ENCODE measurements at places on chromosomes 2 and 18.

DNA sequence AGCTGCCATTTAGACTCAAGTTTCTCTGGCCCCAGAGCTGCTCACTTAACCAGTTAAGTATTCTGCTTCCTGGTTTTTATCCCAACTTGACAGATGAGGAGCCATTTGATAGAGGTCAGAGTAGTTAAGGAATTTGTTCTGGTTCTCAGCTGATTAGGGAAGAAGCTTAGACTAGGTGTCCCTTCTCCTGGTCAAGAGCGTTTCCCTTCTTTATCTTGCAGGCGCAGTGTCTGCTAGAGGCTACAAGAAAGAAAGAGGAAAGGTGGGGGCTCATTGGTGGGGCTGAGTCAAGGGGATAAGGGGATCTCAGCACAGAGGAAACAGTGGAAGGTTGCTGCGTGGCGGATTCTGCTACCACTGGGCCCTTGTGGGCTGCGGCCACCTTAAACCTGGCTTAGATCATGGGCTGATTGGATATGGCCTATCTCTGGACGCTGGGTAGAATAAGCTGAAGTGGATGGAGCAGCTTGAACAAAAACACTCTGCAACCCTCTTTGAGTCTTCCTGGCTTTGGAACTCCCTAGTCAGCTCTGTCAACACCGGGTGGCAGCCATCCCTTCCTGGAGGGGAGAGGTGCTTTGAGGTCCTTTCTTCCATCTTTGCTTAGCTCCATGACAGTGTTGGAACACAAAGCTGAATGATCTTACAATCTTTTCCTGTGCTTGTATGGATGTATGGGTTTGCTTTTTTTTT, 70.8 kb downstream of the QPCT start:
- no peak for DNase-seq

DNA sequence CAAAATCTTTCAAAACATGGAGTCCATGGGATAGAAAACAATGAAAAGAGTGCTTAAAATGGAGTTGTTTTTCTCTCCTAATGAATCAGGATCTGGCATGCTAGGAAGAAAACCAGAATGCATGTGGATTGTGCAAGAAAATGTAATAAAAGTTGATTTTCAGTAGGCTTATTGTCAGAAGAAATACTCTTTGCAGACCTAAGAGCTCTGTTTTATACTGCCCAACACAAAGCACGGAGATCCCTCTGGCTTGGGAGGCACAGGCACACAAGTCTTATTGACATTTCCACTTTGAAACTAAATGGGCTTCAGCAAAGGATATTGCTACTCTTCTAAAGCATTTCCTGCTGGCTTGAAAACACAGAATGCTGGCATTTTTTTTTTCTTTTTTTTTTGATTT, 15.5 kb upstream of the DAPL1 start:
- no peak for DNase-seq

- no peak for DNase-seq
These were observed 303.9 kb downstream of the ETAA1 start for GRCh38 chr2:67701011-67701410.

- no peak for DNase-seq
These were observed 14.9 kb downstream of the DPP4 start for GRCh38 chr2:162058973-162059668.

- DNase-seq: no peak
These were observed 54.0 kb upstream of the IMP4 start for GRCh38 chr2:130288467-130289403.

- DNase-seq: no peak
These were observed 36.0 kb downstream of the CSRNP3 start for GRCh38 chr2:165505514-165505913.

DNA sequence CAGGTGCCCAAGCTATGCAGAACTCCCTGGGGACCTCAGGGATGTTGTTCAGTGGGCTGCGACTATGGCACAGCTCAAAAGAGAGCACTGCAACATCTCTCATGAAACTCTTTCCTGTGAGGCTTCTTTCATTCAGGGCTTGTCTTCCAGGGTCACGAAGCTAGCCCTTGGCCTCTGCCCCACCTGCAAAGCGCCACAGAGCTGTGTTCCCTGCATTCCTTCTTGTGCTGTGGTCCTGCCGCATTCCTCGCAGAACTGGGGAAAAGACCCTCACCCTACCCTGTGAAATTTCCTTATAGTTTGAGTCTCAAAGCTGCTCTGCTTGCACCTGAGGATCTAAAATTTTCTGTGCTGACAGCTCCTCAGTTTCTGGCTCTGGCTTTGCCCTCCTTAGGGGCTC, 26.3 kb upstream of the ITGB6 start:
- DNase-seq: no peak

DNA sequence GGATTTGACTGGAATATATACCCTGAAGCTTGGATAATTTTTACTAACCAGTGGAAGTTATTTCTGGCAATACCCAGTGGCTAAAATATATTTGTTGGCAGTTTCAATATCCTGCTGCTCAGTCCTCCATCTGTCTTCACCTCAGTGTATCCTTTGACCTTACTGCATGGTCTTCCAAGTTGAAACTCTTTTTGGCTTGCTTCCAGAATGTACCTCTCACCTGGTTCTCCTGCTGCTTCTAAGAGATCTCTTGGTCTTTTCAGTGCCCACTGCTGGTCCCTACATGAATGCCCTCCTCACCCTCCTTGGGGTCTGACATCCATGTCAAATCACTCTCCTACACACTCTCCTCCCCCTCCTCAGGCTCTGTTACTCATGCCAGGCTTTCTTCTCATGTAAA, 4.8 kb upstream of the KDM3A start:
- no peak for DNase-seq

- no peak for DNase-seq
These were observed 71.3 kb downstream of the FASTKD2 start for GRCh38 chr2:206836722-206837121.

- no peak for DNase-seq
These were observed 28.3 kb downstream of the ANXA4 start for GRCh38 chr2:69770193-69770702.

DNA sequence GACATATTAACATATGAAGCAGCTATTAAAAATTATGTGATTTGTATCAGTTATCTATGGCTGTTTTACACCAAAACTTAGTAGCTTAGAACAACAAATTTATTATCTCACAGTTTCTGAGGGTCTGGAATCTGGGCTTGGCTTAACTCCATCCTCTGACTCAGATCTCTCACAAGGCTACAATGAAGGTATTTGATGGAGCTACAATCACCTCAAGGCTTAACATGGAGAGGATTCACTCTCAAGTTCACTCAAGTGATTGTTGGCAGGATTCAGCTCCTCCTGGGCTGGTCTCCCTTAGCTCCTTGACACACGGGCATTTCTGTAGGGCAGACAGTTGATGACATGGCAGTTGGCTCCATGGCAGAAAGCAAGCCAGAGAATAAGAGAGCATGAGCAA, 133.0 kb upstream of the SLC14A2 start:
- no peak for DNase-seq

- DNase-seq: no peak
These were observed 31.5 kb upstream of the SCG2 start for GRCh38 chr2:223633656-223634055.

- DNase-seq: no peak
These were observed 133.4 kb downstream of the FTCDNL1 start for GRCh38 chr2:199717587-199717907.

DNA sequence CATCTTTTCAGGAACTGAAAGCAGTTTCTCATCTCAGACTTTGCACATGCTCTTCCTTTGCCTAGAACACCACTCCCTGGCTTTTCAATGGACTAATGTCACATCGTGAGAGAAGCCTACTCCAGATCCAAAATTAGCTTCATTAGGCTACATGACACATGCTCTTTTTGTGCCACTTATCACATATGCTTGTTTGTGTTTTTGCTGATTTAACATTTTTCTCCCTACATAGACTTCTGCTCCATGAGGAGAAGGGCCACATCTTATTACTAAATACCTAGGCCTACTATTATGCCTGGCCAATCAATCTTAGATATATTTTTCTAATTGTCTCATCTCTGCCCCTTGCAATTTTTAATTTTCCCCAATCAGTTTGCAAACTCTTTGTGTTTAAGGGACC, 186.4 kb upstream of the LHCGR start:
- DNase-seq: no peak

GRCh38 chr2:205815673-205816072, 133.4 kb downstream of the NRP2 start:
- DNase-seq: no peak

All from cardiac septum (tissue), 1 donor.